ENCODE measurements at places on chromosomes 6 and 20. TPM values are rescaled to one million over a fixed set of nuclear protein-coding genes. Genes with fewer than 3 reads are reported as not detected.
A peak's percentile ranks its signal among the peaks of the same experiment; 100 is the strongest.

The SNPH gene
- 2.3 TPM for polyA plus RNA-seq

The NRSN1 gene
- 10.0 TPM for polyA plus RNA-seq

The SLC35D3 gene
- 0.49 TPM for polyA plus RNA-seq

The THBD gene
- 5.7 TPM for polyA plus RNA-seq

The SPEF1 gene
- polyA plus RNA-seq = 0.19 TPM

- H3K4me3 ChIP-seq = no peak overlapping the region
- no peaks in the 10 kb centered on the region for H3K27me3 ChIP-seq
- no peak for DNase-seq
These were observed 1348.5 kb downstream of the GRIK2 start for GRCh38 chr6:102742028-102742427.

DNA sequence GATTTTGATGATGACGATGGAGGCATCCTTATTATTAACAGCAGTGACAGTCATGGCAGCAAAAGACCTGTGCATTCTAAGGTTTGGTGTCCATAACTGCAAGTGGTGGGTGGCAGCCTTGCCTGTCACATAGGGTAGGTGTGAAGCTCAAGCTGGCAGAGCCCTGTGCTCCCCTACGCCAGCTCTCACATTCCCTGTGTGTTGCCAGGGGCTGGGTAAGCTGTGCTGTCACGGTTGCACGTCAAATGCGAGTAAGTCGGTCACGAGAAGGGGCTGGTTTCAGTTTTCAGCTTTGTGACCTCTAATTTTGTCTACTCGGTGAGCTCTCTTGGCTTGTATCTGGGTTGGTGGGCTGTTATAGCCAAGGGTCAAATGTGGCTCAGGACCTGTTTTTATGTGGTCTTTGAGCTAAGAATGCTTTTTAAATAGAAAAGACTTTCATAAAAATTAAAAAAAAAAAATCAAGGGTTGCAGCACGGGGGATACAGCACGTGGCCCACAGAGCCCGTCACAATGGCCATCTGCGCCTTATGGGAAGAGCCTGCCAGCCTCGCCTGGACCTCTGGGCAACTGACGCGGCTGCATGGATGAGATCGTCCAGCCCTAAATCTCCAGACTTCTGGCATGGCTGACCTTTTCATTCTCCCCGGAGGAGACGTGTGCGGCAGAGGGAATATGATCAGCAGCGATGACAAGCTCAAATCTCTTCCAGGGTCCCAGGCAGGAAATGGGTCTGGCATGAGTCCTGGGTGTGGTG, 148.5 kb downstream of the PHACTR3 start:
- H3K27me3 ChIP-seq = peaks cover 22% of the 10 kb centered on the region
- H3K27ac ChIP-seq = no peak overlapping the region
- DNase-seq = no peak
- no peak overlapping the region for H3K4me3 ChIP-seq
- H3K4me1 ChIP-seq = no peaks in the 10 kb centered on the region
- H3K36me3 ChIP-seq = no peaks in the 10 kb centered on the region

GRCh38 chr6:10763006-10763405, 15.4 kb downstream of the TMEM14B start:
- no peak overlapping the region for H3K4me3 ChIP-seq
- no peak for DNase-seq
- H3K4me1 ChIP-seq = no peaks in the 10 kb centered on the region
- no peaks in the 10 kb centered on the region for H3K27me3 ChIP-seq
- H3K36me3 ChIP-seq = peaks cover 10% of the 10 kb centered on the region

GRCh38 chr6:19035461-19036195, 648.5 kb downstream of the RNF144B start:
- no peak for DNase-seq
- no peaks in the 10 kb centered on the region for H3K36me3 ChIP-seq
- no peak overlapping the region for H3K27ac ChIP-seq
- H3K27me3 ChIP-seq = no peaks in the 10 kb centered on the region
- H3K4me1 ChIP-seq = no peaks in the 10 kb centered on the region

- no peak for DNase-seq
- no peak overlapping the region for H3K4me3 ChIP-seq
- H3K36me3 ChIP-seq = no peaks in the 10 kb centered on the region
- peaks cover 31% of the 10 kb centered on the region for H3K27me3 ChIP-seq
- H3K27ac ChIP-seq = no peak overlapping the region
These were observed 18.6 kb downstream of the CCM2L start for GRCh38 chr20:32028647-32029372.

- no peaks in the 10 kb centered on the region for H3K36me3 ChIP-seq
- H3K4me3 ChIP-seq = no peak overlapping the region
- no peak for DNase-seq
- H3K4me1 ChIP-seq = no peaks in the 10 kb centered on the region
These were observed 108.3 kb downstream of the PSMB1 start for GRCh38 chr6:170444811-170445211.

DNA sequence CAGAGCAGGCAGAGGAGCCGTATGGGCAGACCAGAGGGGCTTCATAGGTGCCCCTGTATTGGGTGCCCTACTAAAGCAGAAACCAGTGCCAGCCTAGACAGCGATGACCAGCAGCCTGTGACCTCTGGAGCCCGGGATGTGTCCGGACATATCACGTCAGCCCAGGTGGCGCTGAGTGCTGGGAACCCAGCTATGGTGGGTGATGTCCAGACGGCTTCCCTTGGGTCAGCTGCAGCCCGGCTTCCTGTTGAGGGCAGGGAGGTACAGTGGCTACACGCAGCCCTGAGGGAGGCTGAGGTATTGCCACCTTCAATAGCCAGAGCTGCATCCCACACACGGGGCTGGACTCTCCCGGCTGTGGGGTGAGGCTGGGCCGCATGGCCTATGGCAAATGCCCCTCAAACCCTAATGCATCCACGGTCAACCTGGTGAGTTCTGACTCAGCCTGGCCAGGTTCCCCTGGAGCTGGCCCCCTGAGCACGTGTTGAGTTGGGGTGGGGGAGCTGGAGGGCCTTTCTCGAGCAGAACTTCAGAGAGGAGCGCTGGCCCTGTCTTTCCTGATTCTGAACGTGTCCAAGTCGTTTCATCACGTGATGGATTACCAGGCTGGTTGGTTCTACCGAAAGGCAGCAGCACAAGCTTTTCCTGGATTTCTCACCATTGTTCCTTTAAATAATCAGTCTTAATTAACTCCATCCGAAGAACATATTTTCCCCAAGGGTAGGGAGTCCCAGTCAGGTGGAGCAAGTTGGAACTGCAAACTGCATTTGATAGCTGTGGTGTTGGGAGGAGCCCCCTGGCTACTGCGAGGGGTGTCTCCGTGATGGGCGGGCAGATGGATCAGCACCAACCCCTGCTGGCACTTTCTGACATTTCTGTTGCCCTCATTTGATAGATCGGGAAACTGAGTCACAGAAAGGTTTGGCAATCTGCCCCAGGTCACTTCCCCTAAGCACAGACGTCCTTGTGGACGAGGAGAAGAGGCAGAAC, 7.1 kb upstream of the MYT1 start:
- peaks cover 33% of the 10 kb centered on the region for H3K27me3 ChIP-seq
- H3K4me3 ChIP-seq = no peak overlapping the region
- no peaks in the 10 kb centered on the region for H3K36me3 ChIP-seq
- peaks cover 3% of the 10 kb centered on the region for H3K4me1 ChIP-seq
- no peak for DNase-seq
- no peak overlapping the region for H3K27ac ChIP-seq

DNA sequence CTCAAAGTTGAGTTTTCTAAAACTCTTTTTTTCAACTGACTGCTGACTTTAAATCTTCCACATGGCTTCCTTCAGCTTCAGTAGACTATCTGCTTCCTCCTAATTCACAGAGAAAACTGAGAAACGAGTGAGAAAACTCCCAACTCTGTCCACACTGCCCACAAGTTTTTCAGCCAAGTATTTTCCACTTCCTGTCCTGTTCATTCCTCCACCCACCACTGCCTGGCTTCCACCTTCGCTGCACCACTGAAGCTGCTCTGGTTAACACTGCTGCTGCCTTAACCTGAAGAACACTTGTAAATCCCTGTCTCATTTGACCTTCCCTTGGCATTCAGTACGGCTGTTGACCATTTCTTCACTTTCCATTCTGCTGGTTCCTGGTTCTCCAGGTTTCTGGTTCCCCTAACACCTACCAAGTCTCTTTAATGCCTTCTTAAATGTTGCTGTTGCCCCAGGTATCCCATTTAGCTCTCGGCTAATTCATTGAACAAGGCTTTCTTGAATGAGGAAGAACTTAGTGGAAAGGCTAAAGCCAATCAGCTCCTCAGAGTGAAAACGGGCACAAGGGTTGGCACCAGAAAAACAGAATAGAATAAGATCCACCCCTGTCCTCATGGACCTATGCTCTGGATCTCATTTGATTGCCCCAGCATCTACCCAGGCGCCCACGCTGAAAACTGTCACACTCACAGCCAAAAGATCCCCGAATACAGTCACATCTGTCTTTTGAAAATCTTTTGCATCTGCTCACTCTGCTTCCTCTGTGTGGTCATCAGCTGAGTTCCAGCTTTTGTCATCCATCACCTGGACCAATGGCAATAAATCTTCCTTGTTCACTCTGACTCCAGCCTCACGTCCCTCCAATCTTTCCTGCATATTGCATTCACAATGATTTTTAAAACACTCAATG, 104.4 kb upstream of the TAB2 start:
- H3K27ac ChIP-seq = no peak overlapping the region
- no peak for DNase-seq
- no peak overlapping the region for H3K4me3 ChIP-seq
- no peaks in the 10 kb centered on the region for H3K36me3 ChIP-seq

GRCh38 chr6:42150254-42150653, 7.8 kb upstream of the C6orf132 start:
- DNase-seq = no peak
- no peaks in the 10 kb centered on the region for H3K36me3 ChIP-seq
- H3K27me3 ChIP-seq = no peaks in the 10 kb centered on the region
- H3K4me3 ChIP-seq = no peak overlapping the region
- H3K4me1 ChIP-seq = peaks cover 33% of the 10 kb centered on the region

- no peak for DNase-seq
- H3K27me3 ChIP-seq = no peaks in the 10 kb centered on the region
- no peaks in the 10 kb centered on the region for H3K4me1 ChIP-seq
- H3K4me3 ChIP-seq = no peak overlapping the region
These were observed 13.9 kb upstream of the ADGRF5 start for GRCh38 chr6:46935687-46936086.

DNA sequence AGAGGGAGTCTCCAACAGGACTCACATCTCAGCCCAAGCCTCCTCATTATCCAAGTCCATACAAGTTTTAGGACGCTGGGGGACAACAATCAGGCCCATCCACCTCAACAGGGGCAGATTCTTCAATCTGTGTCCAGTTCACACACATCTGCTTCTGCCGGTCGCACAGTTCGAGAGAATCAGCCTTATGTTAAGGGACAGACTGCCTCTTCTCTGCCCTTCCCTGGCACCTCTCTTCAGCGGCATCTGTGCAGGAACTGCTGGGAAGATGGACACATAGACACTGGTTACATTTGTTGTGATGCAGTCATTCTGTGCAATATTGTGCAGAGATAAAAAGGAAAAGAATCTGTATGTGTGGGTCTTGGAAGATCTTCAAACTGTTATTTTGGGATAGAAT, 21.0 kb downstream of the ULBP1 start:
- no peaks in the 10 kb centered on the region for H3K36me3 ChIP-seq
- no peak overlapping the region for H3K4me3 ChIP-seq
- no peak for DNase-seq

- no peak overlapping the region for H3K4me3 ChIP-seq
- no peaks in the 10 kb centered on the region for H3K4me1 ChIP-seq
- no peak for DNase-seq
- no peaks in the 10 kb centered on the region for H3K27me3 ChIP-seq
- H3K27ac ChIP-seq = no peak overlapping the region
- H3K36me3 ChIP-seq = no peaks in the 10 kb centered on the region
These were observed 422.8 kb downstream of the EPM2A start for GRCh38 chr6:145312481-145312880.

DNA sequence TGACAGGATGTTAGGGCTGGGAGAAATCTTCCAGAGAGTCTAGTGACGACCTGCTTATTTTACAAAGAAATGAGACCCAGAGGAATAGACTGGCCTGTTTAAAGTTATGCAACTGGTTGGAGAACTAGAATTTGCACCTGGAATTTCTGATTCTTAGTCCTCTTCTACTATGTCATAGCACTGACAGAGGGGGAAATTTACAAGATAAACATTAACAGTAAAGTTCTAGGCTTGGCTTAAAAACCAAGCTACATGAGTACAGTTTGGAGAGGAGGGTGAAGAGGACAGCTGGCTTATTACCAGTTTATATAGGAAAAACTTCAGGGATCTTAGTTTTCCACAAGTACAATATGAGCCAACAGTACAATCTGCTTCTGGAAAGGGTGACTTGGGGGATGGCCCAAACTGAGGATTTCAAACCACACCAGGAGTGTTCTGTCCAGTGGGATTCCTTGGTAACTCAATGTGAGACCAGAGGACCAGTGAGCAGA, 269.6 kb downstream of the CD109 start:
- DNase-seq = no peak
- no peaks in the 10 kb centered on the region for H3K36me3 ChIP-seq
- no peaks in the 10 kb centered on the region for H3K27me3 ChIP-seq
- no peak overlapping the region for H3K4me3 ChIP-seq
- H3K27ac ChIP-seq = no peak overlapping the region

- peak within 1 kb of the TSS; percentile 95 for H3K27ac ChIP-seq
- DNase-seq = peak; percentile 96
- peak within 1 kb of the TSS; percentile 71 for H3K4me3 ChIP-seq
- peaks cover 4% of the 10 kb centered on the region for H3K36me3 ChIP-seq
These were observed at the start of the genes CENPQ and MMUT for GRCh38 chr6:49462927-49463611. Gene CENPQ (plus strand): TSS chr6:49463370. CDS start chr6:49470177, 6,807 bp downstream. Gene MMUT (minus strand): TSS chr6:49463253. CDS start chr6:49459466, 3,787 bp downstream.

DNA sequence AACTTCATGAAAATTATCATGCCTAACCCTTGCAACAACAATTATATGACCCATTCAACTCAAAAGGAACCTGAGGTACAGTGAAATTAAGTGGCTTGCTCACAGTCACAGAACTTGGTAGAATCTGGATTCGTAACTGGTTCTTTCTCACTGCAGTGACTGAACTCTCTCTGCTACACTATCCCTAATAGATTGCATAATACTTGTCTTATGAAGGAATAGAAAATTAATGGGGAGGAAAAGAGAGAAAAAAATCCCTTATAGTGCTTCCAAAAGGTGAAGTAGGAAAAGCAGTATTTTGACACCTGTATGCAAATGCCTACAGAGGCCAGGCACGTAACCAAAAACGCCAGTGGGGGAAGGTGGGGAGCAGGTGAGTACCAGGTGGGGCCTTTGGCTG, 186.6 kb downstream of the LY86 start:
- H3K4me1 ChIP-seq = no peaks in the 10 kb centered on the region
- H3K36me3 ChIP-seq = no peaks in the 10 kb centered on the region
- no peak overlapping the region for H3K27ac ChIP-seq
- DNase-seq = no peak
- no peaks in the 10 kb centered on the region for H3K27me3 ChIP-seq

DNA sequence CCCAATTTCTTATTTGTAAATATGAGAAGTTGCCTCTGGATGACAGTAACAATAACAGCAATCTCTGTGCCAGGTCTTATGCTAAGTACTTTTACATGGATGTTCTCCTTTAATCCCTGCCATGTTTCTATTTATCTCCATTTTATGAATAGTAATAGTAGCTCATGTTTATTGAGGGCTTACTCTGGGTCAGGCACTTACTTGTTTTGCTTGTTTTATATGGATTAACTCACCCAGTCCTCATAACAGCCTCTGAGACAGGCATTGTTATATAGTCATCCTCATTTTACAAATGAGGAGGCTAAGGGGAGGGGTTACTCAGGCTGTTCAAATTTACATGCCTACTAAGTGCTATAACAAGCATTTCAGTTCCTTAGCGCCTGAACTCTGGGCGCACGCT, 64.3 kb downstream of the ARID1B start:
- no peak for DNase-seq
- H3K27me3 ChIP-seq = no peaks in the 10 kb centered on the region
- no peaks in the 10 kb centered on the region for H3K4me1 ChIP-seq
